ENCODE measurements at places on chromosomes 6 and 20.

DNA sequence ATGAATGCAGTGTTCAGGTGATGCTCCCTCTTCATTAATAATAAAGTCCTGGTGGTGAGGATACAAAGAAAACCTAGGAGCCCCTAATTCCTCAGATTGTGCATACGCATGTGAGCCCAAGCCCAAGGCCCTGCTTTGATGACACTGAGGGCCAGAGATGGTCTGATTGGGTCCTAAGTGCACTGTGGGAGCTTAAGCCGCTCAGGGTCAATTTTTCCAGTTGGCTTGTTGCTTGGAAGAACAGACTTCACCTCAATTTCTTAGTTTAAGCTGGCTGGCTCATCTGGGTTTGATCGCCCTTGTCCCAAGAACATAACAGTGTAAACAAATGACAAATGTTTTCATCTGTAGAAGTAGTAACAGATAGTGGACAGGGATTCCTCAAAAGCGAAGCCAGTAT, 41.4 kb downstream of the INSM1 start:
- DNase-seq: no peak

DNA sequence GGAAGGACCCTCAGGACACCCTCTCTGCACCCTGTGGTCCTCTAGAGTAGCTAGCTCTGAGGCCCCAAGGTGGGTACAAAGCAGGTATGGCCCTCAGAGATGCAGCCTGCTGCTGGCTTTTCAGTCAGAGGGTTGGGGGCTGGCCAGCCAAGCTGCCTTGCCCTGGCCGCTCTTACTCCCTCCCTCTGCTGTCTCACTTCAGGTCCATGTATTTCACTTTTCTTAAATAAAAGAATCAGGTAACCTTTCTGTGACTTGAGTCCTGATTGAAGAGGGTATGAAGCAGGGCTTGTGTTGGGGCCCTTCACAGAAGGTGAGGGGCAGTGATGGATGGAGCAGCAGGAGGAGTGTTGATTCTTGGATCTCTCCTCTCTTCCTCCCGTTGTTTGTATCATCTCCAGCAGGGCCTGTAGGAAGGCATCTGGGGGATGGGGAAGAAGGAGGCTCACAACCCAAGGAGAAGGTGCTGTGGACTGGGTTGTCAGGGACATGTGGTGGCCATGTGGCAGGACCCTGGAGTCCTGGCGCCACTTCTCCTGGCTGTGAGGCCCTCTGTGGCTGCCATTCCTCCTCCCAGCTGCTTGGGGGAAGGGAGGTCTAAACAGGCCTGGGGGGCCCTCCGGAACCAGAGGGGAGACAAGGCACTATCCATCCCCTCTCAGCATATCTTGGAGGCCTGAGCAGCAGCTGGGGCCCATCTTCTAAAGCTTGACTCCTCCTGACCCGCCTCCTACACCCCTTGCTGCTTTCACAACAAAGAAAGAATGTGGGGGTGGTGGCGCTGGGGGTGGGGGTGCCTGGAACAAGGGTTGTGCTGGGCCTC, 1.1 kb upstream of the PTK7 start:
- no peak for DNase-seq

DNA sequence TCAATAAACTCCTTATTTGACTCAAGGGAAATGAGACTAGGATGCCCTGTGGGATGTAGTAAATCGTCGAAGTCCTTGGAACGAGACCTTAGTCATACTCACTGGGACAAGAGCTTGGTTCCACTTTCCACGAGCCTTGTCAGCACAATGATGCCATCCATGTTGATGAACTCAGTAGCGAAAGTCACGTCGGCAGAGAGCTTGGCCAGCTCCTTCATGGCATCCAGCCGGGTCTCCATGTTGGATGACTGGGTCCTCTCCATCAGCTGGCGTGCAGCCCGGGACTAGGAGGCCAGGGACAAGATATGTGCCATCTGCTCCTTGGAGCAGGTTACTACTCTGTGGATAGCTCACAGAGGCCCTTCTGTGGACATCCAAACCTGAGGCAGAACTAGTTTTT, 17.5 kb downstream of the ELMO2 start:
- DNase-seq: no peak

- peak; percentile 72 for DNase-seq
Observed at GRCh38 chr20:3172933-3173609, at the start of gene LZTS3. TSS of gene LZTS3 (minus strand) at chr20:3173549. CDS start at chr20:3167163, 6,386 bp downstream.

- peak; percentile 77 for DNase-seq
Observed at GRCh38 chr20:10672624-10673127, 1.1 kb downstream of the JAG1 start.

- no peak for DNase-seq
Observed at GRCh38 chr6:11380549-11380948, 148.1 kb upstream of the NEDD9 start.

DNA sequence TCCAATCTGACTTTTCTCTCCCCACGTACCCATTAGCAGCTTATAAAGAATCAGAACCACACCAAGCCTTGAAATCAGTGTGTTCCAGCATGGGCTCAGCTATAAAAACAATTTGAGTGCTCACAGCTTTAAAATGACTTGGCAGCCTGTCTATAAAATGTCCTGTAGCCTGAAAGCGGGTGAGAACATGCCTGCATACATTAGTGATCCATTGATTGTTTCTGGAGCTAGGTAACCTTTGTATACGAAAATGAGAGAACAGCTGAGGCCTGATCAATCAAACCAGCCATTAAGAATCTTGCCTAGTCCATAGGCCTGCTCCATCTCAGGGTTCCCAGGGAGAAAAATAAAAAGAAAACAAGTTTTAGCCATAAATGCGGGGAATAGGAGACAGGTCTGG, 245.8 kb upstream of the SULF2 start:
- DNase-seq: no peak

- no peak for DNase-seq
Observed at GRCh38 chr6:42391441-42391840, 60.3 kb downstream of the TRERF1 start.

DNA sequence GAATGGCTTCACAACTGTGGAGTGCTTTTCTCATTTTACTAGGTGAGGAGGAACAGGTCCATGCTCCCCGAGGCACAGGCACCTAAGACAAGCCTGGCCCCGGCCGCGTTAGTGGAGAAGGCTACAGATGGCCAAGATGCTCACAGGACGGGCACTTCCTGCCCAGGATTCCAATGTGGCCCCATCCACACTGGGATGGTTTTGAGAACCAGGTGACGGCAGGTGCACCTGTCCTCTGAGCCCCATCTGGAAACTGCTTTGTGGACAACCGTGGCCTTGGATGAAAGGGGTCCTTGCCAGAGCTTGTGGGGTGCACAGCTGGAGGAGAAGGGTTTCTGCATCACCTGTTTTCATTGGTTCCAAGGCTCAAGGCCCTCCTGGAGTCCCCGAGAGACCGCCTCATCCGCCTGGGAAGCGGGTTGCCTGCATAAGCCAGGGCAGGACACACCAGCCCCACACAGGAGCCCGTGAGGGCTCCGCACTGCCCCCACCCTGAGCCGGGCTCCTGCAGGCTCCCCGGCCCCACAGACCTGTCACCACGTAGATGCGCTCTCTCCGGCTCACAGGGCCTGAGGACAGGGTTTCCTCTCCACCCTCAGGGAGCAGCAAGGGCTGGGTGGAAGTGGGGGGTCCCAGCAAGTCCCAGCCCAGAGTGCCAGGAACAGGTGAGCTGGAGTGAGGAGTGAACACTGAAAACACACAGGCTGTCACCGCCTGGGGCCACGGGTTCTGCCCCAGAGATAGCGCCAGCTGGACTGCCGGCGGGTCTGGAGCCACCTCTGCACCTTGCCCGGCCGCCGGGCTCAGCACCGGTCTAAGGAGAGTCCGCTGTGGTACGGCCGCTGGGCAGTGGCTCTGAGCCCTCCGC, 18.3 kb downstream of the NTSR1 start:
- DNase-seq: no peak

DNA sequence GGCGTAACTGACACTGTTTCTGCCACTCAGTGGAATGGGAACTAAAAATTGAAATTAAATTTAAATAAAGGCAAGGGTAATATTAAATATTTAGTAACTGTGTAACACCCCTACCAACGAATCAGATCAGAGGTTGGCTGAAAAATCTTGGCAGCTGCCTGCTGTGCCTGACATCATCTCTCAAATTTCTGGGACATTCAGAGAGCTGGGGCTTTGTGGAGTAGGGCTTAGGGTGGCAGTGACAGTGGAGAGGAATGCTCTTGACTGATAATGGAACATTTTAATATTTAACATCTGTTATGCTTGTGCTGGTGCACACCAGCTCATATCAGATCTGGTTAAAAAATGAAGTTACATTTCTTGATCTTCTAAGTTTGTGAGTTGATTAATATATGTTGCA, 62.2 kb downstream of the RFPL4B start:
- no peak for DNase-seq

DNA sequence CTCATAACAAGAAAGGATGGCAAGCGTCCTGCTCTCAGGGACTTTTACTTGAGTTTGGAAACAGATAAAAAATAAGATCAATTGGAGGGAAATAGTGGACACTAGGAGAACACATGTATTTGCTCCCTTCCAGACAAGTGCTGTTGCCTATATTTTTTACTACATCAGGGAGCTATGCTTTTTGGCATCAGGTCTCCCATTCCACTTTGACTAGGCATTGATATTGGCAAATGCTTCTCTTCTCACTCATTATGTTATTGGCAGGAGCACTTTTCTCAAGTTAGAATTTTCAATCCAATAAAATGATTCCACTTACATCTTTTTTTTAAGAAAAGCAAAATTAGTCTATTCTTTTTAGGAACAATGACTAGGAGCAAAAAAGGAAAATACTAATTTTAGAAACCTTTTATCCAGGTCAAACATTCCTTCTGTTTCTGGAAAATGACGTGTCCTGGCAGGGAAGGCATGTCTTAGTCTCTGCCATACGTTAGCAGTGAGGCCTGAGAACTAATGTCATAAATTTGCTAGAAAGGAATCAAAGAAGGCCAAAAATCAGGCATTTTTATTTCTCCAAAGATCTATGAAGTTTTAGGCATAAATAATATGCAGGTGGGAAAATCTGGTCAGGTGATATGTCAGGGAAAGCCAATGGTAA, 21.4 kb downstream of the BCAS1 start:
- no peak for DNase-seq

GRCh38 chr20:19937218-19937617, 79.9 kb upstream of the NAA20 start:
- peak; percentile 7 for DNase-seq

- no peak for DNase-seq
Observed at GRCh38 chr6:160316261-160316660, 31.9 kb upstream of the SLC22A3 start.

- DNase-seq: no peak
Observed at GRCh38 chr6:13575377-13575775, 975 bp downstream of the SIRT5 start.

- no peak for DNase-seq
Observed at GRCh38 chr6:168507297-168507696, 66.3 kb downstream of the SMOC2 start.

- DNase-seq: no peak
Observed at GRCh38 chr20:56403465-56403864, 8.6 kb upstream of the CASS4 start.

- no peak for DNase-seq
Observed at GRCh38 chr20:17210983-17211382, 15.9 kb upstream of the PCSK2 start.

GRCh38 chr20:18978311-18978710, 164.7 kb downstream of the SCP2D1 start:
- no peak for DNase-seq

DNA sequence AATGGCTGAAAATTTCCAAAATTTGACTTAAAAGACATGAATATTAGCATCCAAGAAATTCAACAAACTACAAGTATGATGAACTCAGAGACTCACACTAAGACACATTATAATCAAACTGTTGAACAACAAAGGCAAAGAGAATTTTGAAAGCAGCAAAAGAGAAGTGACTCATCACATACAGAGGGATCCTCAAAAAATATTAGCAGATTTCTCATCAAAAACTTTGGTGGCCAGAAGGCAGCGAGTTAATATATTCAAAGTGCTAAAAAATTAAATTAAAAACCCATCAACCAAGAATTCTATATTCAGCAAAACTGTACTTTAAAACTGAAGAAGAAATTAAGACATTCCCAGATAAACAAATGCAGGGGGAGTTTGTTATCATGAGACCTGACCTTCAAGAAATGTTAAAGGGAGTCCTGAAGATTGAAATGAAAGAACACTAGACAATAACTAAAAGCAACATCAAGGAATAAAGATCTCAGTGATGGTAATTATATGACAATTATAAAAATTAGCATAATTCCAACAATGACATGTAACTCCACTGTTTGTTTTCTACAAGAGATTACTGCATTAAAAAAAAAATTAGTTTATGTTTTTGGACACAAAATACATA, 150.0 kb downstream of the RNASET2 start:
- DNase-seq: no peak

DNA sequence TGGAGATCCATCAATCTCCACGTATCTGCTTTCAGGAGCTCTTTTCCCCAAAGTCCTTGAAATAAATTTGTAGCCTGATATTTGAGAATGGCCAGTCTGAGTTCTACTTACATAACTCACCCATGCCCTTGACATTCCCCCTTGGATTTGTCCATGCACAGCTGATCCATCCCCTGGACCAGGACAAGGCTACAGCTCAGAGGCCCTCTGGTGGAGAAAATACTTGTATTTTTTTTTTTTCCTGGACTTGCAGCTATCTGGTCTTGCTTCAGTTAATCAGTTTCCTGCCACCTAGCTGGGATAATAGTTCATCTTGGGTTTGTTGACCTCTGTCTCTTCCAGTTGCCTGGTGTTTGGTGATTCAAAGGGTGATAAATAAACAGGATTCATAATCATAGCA, 467.6 kb downstream of the DHX35 start:
- DNase-seq: no peak

DNA sequence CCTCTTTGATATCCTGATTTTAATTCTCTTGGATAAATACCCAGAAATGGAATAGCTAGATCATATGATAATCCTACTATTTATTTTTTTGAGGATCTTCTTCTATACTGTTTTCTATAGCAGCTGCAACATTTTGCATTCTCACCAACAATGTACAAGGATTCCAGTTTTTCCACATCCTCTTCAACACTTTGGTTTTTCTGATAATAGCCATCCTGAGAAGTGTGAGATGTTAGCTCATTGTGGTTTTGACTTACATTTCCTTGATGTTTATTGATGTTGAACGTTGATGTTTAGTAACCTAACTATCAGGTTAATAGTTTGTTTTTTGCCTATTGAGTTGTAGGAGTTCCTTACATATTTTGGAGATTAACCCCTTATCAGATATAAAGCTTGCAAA, 217.3 kb downstream of the LRFN2 start:
- no peak for DNase-seq

GRCh38 chr6:40444312-40444711, 142.9 kb downstream of the LRFN2 start:
- DNase-seq: no peak

DNA sequence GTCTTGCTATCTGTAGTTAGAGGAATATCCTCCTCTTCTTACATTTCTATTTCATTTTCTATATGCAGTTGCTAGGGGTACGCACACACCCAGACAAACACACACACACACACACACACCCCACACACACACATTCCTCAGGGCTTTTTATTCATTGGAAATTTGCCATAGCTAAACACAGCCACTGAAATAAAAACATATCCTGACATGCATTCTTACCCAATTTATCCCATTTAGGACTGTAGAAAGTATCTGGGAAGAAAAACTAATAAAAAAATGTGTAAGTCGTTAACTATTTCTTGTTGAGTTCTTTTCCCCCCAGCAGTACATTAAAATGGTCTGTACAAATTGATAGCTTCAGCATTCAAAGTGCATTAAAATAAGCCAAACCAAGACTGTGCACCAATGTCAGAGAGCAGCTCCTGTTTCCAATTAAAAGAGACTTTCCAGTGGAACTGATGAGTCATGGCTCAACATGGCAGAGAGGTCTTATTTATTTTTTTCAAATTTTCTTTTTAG, 357.9 kb upstream of the AGPAT4 start:
- no peak for DNase-seq

Measured in T-helper 2 cell treated with Interferon-gamma antibody and Interleukin-4, amounts not matched to agents 5 μg/mL and 100 μg/mL, for 36 hours (primary cell).